Effector memory CD8-positive, alpha-beta T cell (primary cell): ENCODE measurements at places on chromosomes 11 and 22.
A peak's percentile ranks its signal among the peaks of the same experiment; 100 is the strongest.

DNA sequence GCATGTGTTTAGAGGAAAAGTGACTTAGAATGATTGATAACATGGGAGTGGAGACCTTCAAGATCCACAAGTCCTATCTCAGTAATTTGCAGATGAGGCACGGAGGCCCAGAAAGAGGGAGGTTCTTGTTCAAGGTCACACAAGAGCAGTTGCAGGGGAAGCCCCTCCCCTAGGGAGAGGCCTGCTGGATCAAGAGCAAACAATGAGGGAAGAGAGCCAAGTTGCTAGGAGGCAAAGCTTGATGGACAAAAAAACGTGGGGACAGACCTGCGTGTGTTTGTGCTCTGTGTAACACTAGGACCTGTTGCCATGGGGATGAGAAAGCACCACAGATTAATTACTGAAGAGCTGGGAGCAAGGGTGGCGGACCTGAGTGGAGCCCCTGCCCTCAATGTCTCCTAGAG, 6.4 kb upstream of the MFRP start:
- DNase-seq, result no peak

- no peak for DNase-seq
Observed at GRCh38 chr11:76760236-76760635, 22.9 kb upstream of the TSKU start.

DNA sequence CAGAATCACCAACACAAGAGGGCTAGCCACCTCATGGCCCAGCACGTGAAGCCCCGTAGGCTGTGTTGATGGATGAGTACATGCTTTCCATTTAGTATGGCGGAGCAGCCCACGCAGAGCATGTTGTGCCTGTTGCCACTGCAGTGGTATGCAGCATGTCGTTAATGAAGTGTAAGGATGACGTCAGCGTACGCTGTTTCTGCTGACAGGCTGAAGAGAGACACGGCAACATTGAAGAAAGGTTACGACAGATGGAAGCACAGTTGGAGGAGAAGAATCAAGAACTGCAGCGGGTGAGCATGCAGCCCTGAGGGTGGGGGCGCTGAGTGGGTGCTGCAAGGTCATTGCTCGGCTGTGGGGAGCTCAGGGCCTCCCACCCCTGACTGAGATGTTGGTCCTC, 62.8 kb downstream of the PPFIA1 start:
- DNase-seq, result no peak

DNA sequence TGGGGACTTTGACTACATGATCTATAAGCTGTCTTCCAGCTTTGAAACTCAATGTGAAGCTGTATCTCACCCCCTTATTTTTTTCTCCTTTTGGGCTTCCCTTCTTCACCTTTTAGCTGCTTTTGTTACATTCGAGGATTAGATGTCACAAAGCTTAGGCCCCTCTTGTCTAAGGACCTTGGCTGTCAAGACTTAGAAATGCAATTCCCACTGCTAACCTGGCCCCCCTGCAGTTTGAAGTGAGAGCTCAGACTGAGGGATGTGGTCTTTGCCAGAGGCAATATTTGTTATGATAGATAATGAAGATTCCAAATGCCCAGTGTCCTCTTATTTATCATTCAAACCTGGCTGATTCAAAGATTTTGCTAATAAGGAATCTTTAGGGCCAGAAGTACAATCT, 128.3 kb downstream of the ARL14EP start:
- no peak for DNase-seq

DNA sequence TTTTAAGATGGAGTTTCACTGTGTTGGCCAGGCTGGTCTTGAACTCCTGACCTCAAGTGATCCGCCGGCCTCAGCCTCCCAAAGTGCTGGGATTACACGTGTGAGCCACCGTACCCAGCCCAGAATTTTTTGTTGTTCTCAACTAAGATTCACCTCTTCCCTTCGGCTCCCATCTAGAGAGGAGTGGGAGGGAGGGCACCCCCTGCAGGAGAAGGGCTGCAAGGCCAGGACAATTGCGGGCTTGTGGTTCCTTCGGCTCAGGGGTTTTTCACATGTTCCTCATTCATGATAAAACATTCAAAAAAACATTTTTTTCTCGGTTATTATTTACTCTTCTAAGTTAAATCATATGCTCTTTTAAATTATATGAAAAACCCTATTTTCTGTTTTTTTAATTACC, 201.1 kb upstream of the LRRC4C start:
- no peak for DNase-seq

DNA sequence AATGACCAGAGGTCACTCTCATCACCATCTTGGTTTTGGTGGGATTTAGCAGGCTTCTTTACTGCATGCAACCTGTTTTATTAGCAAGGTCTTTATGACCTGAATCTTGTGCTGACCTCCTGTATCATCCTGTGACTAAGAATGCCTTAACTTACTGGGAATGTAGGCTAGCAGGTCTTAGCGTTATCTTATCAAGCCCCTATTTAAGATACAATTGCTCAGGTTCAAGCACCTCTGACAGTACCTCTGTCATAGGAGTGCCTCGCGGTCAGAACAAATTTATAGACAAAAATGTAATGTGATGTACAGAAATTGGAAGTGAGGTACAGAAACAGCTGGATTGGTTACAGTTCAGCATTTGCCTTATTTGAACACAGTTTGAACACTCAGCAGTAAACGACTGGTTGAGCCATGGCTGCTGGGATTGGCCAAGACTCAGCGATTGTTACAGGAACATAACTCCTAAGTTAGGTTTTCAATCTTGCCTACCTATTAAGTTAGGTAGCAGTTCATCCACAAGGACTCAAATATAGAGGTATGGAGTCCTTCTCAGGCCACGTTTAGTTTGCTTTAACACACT, 16.1 kb upstream of the TMEM123 start:
- no peak for DNase-seq

DNA sequence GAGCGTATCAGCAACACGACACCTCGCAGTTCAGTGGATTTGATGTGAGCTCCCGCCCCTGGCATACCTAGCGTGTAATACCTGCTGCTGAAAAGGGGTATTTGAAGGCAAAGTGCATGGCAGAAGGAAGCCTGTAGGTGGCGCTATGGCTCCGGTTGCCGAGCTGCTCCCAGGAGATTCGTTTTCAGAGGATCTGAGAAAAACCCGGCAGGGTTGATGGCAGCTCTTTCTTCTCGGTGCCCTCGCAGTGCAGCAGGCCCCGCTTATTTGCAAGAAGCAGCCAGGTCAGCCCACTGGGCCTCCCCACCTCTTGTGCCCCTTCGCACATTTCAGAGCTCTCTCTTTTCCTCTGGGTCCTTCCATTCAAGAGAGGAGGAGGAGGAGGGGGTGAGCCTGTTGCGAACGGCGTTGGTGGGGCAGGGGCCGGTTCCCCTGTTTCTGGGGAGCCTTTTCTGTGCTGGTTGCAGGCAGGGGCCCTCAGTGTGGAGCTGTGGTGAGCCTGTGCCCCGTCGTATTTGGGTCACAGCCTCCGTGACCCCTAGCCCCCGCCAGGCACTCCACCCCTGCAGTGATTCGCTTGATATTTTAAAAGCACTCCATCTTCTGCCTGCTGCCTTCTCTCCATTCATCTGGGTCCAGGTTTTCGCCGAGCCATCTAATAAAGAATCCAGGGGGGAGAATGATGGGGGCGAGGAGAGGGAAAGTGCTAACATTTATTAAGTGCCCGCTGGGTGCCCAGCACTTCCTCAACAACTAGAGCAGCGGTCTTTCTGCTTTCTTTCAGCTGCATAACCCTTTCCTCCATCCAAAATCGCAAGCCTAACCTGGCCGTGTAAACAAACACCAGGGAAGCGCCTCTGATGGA, 85.3 kb upstream of the SYT13 start:
- peak; percentile 51 for DNase-seq

GRCh38 chr11:124934862-124935547, 842 bp downstream of the HEPACAM start:
- DNase-seq, result no peak

GRCh38 chr11:117058761-117059261, 39.4 kb downstream of the SIK3 start:
- DNase-seq, result no peak

- peak; percentile 42 for DNase-seq
Observed at GRCh38 chr22:46262449-46263215, 511 bp downstream of the PKDREJ start.

DNA sequence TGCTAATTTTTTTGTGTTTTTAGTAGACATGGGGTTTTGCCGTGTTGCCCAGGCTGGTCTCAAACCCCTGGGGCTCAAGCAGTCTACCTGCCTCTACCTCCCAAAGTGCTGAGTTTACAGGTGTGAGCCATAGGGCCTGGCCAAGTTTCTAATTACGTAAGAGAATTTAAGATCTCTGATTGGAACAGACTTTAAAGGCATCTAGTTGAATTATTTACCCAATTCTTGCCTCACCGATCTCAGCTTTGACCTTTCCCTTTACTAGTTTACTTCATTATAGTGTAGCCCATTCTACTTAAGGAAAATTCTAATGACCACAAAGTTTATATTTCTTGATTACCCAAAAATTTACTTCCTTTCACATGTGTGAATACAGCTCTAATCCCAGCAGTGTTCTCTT, 81.6 kb downstream of the YAP1 start:
- DNase-seq, result no peak

DNA sequence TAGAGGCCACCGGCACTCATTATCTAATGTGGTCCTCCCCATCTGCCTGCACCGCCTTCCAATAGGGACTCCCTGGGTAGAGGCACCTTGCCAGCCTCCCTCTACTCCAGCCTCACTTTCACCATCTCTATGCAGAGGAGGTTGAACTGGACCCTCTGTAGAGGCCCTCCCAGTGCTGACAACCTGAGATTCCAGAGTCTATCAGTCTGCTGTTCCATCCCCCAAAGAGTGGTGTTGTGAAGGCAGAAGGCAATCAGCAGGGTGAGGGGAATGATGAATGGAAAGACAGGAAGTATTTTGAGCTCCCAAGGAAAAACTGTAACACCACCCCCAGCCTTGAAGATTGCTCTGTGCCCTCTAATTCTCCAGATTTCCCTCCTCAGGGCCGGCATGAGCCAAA, 77.9 kb downstream of the THAP12 start:
- DNase-seq, result no peak

- no peak for DNase-seq
Observed at GRCh38 chr22:18929459-18929858, 6.6 kb downstream of the PRODH start.

GRCh38 chr22:22384267-22384666, 124.3 kb downstream of the ZNF280B start:
- no peak for DNase-seq

DNA sequence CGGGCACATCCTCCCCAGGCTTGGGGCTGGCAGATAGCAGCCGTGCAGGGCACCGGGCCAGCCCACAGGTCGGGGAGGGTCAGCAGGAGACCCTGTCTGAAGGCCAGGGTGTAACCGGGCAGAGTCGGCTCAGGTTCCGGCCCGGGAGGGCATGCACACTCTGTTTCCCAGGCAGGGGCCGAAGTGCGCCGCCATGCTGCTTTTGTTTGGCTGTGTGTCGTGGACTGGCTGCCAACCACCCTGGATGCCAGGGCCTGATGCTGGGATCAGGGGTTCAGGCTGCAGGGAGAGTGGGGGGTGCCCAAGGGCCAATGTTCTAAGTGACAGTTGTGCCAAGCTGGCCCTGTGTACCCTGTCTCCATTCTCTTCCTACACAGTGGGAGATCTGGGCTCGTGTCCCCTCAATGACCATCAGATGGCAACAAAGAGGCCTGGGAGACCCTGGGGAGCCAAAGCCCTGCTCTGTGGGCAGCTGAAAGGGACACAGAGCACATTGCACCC, 120.9 kb upstream of the B3GAT1 start:
- DNase-seq, result no peak
